ENCODE measurements at places on chromosomes 3 and 15.

GRCh38 chr15:85141726-85142125 lies 160.1 kb downstream of the PDE8A start:
- DNase-seq = peak; percentile 23

GRCh38 chr15:52039925-52040781 lies 21.1 kb downstream of the MAPK6 start:
- DNase-seq = no peak

GRCh38 chr3:149327156-149327555 lies 6.3 kb downstream of the TM4SF18 start:
- no peak for DNase-seq

GRCh38 chr3:57048052-57048671 lies 12.3 kb upstream of the SPATA12 start:
- peak; percentile 60 for DNase-seq

- DNase-seq = no peak
These were observed 439.2 kb downstream of the CNTN6 start for GRCh38 chr3:1531981-1532380.

GRCh38 chr3:152260026-152260425 lies 8.7 kb upstream of the MBNL1 start:
- DNase-seq = no peak

- no peak for DNase-seq
These were observed 33.9 kb downstream of the TRPM7 start for GRCh38 chr15:50652671-50653070.

GRCh38 chr15:29665444-29666003 lies 156.7 kb downstream of the TJP1 start:
- DNase-seq = peak; percentile 37

- DNase-seq = no peak
These were observed 326.7 kb downstream of the LSAMP start for GRCh38 chr3:116118475-116119169.

- DNase-seq = no peak
These were observed 465.2 kb downstream of the IL5RA start for GRCh38 chr3:2645001-2645400.

GRCh38 chr3:31952205-31952604 lies 28.9 kb downstream of the OSBPL10 start:
- no peak for DNase-seq

- no peak for DNase-seq
These were observed 40.9 kb downstream of the BDH1 start for GRCh38 chr3:197514786-197515355.

- DNase-seq = no peak
These were observed 263.3 kb downstream of the PTPRG start for GRCh38 chr3:61824553-61825135.

DNA sequence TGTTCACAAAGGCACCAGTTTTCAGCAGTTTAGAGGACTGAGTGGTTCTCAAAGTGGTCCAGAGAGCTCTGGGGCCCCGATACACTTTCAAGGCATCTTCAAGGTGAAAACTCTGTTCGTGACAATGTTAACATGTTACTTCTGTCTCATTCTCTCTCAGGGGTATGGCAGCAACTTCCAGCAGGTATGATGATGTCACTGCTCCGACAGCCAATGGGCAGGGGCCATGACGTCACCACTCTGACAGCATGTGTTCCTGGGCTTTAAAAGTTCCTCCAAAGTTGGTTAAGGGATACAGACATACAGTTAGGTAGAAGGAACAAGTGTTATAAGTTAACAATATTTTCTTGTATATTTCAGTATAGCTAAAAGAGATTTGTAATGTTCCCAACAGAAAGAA lies 87.9 kb downstream of the KLF15 start:
- no peak for DNase-seq

- no peak for DNase-seq
These were observed 34.7 kb downstream of the RPL22L1 start for GRCh38 chr3:170835336-170835735.

DNA sequence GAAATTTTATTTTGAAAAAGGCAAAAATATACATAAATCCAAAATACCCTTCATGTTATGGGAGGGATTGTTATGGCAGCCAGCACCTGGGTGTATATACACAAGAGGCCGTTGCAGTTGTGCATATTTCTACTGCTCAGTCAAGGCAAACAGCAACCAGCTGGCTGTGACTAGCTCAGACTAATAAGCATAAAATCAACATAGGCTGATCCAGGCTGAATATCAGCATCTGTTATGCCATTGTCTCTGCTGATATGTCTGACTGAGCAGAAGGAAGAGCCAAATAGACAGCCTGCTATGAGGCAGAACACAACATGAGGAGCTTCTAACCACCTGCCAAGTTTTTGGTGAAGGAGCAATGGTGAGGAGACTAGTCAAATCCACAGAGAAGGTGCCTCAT lies 457.5 kb upstream of the ALCAM start:
- peak; percentile 67 for DNase-seq

DNA sequence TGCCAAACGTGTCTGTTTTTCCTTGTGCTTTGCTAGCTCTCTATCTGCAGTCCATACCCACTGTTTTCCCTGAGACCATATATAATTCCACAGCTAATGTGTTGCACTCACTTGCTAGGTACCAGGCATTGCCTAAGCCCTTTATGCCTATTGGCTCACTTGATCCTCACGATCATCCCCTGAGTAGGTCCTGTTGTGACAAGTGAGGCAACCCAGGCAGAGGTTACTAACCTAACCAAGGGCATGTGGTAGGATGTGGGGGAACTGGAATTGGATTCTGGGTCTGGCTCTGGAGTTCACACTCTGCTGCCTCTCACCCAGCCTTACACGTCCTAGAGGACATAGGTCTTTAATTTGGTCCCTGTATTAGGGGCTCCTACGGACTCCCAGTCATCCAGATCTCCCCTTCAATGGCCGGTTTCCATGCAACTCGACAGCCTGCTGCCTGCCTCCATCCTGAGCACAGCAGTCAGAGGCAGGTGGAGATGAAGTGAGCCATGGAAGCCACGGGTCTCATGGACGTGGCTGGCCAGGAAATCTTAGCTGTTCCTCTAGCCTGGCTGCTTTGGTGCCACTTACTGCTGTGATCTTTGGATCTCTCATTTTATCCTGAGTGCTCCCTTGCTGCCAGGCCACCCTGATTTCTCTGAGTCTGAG lies 38.9 kb upstream of the MYZAP start:
- no peak for DNase-seq

DNA sequence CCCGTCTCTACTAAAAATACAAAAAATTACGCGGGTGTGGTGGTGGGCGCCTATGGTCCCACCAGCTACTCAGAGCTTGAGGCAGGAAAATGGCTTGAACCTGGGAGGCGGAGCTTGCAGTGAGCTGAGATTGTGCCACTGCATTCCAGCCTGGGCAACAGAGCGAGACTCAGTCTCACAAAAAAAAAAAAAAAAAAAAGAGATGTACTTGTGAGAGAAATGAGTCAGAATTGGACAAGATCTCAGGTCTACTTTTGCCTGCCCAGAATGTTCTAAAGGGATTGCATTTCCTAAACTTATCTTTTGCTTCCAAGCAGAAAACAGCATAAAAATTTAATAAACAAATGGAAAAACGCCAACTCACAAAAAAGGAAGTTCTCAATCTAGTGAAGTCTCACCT lies 167.5 kb downstream of the NR2F2 start:
- DNase-seq = no peak

DNA sequence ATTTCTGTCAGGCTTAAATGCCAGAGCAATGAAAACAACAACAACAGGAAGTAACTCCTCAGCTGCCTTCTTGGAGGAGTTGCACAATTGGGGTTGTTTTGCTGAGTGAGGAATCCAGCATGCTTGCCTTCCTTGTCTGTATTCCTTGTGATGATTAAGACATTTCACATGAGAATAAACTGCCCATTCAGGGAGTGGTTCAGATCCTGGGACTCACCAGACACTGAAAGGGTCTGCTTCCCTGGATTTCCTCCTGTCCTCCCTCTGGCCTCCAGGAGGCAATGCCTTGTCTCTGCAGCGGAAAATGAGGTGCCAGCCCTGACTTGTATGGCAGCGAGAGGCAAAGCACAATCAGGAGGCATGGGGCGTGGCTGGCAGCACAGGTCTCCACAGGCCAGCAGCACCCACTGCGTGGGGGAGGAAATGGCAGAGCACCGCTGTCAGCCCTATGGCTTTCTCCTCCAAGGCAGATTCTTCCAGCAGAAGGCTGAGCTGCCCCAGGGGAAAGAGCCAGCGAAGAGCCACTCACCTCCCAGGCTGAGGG lies 41.5 kb downstream of the RBP2 start:
- DNase-seq = peak; percentile 39

DNA sequence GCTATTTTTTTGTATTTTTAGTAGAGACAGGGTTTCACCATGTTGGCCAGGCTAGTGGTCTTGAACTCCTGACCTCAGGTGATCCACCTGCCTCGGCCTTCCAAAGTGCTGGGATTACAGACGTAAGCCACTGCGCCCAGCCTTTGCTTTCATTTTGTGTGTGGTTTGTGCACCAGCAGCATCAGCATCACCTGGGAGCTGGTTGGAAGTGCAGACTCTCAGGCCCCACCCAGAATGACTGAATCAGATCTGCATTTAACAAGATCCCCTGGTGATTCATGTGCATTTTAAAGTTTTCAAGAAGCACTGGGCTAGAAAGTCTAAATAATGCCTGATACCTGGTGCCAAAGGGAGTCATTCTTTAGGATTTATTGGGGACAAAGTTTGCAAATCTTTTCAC lies 73.4 kb upstream of the BNIP2 start:
- DNase-seq = no peak

- peak; percentile 92 for DNase-seq
These were observed 55.9 kb upstream of the C3orf80 start for GRCh38 chr3:160169139-160169976.

DNA sequence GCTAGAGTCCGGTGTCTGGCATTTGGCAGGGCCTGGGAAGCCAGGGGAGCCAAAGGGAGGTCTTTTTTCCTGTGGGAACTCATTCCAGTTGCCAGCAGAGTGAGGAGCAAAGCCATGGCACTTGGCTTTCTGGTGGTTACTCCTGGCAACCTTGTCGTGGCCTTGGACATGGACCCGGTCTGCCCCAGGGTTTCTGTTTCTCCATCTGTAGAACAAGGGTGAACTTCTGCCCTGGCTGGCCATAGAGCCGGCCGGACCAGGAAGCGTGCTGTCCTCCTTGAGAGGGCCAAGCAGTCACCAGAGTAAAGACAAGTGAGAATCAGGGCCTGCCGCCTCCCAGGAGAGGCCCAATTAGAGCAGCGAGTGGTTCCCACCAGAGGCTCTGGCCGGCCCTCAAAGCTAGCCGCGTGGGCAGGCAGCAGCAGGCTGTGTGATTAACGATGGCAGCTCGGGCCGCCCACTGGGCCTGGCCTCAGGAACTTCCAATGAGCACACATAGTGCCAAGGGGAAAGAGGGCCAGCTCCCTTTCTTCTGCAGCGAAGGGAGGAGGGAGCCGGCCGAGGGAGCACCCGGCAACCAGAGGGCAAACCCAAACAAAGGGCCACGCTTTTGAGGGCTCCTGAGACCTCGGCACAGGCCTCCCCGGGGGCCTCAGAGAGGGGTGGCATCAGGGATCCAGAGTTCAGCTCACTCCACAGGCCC lies 29.1 kb upstream of the ELP6 start:
- DNase-seq = no peak

Measured in fibroblast of skin of right quadriceps (primary cell).